ENCODE measurements at places on chromosomes 4 and X.

DNA sequence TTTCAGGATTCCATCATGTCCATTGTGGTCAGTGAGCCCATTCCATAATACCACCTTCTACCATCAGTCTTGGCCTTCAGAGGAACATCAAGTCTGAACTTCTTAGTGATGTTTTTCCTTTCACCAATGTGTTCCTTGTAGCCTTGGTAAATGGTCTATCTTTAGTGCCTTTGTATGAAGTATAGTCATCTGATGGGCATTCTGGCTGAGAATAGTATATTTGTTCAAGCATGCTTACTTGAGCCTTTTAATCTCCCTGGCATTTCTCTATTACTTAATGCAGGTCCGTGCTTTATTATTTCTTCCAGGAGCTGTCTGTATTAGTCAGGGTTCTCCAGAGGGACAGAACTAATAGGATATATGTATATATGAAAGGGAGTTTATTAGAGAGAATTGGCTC, 99.7 kb downstream of the TLL1 start:
- DNase-seq, result no peak

GRCh38 chr4:122832732-122833131, 6.1 kb downstream of the FGF2 start:
- no peak for DNase-seq

GRCh38 chrX:106899276-106899675, 3.9 kb downstream of the RIPPLY1 start:
- DNase-seq, result no peak

DNA sequence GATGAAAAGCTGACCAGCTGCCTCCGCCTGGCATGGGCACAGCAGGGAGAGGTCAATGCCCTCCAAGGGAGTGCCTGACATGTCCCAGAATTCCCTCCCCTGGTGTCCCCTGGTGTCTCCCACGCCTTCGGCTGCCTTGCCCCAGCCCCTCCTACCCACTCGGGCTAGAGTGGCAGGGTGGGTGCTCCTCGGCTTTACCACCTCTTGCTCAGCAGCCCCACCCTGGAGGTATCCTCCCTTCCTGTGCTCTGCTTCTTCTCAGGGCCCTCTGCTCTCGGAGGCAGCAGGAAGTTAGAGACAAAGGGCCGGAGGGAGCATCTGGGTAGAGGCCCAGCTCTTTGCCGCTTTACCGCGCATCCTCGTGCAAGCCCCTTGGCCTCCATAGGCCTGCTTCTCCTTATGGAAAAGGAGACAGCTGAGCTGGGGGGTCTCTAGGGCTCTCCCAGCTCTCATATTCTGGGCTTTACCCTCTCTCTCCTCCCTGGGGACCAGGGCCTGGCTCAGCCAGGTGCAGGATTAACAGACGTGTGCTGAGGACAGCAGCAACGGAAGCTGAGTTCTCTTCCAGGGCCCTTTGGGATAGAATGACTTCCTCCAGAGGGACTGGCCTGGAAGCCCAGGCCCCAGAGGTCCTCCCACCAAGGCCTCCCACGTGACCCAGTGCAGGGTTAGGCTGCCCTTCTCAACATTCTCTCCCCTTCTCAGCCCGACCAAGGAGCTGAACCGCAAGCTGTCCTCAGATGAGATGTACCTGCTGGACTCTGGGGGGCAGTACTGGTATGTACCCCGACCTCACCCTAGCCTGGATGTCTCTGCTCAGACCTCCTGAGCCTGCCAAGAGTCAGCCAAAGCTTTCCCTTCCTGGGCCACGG, 17.2 kb downstream of the XPNPEP2 start:
- DNase-seq, result no peak

DNA sequence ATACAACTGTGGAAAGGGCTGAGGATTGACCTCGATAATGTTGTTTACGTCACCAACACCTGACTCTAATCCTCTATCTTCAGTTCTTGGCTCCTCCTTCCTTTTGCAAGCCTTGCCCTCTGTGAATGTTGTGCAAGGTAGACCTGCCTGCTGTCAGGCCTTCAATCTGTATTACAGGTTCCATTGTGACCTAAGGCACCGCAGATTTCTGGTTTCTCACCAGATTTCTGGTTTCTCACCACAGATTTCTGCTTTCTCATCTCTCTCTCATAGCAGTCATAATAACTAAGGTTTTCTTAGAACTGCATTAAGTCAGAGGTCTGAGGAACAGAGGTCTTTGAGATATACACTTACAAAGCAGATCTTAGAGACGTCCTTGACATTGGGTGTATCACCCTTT, 51.5 kb upstream of the ETNPPL start:
- no peak for DNase-seq

- DNase-seq, result no peak
Observed at GRCh38 chr4:67366311-67366861, 178.9 kb downstream of the CENPC start.
